ENCODE measurements at places on chromosomes 16 and 17. TPM values are rescaled to one million over a fixed set of nuclear protein-coding genes. Genes with fewer than 3 reads are reported as not detected.

Gene SPNS2
- total RNA-seq: 60.5 TPM

Gene PROCA1
- total RNA-seq: 3.4 TPM

Gene TSNAXIP1
- 3.9 TPM for total RNA-seq

Gene CACNA1G
- total RNA-seq: 0.06 TPM

Gene HS3ST4
- total RNA-seq: not detected

DNA sequence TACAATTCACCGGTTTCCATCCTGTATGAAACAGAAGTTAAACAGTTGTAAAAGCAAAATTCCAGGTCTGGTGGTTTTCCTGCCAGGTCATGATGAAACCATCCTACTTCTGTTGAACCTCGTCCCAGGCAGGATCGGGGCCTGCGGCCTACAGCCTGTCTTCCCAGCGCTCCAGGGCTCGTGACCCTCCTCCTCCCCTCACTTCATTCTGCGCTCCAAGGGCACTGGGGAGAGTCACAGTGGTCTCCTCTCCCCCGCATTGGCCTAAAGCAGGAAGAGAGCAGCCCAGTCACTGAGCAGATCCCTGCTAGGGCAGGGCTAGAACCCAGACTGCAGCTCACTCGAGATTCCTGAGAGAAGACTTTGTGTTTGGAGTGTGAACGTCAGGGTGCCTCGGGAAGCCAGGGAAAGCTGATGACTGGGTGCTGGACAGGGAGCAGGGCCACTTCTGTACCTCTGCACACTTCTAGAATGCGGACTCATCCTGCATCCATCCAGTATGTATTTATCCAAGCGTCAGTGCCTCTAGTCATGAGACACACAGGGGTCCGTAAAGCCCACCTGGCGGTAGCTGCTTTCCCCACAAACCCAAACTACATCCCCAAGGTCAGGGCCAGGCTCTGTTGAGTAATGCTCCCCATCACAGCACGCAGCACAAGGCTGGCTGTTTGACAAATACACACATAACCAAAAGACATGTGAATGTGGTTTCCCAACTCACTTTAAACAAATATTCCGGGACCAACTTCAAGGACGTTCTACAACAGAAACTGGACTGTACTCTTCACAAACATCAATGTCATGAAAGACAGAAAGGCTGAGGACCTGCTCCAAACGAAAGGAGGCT is 1.7 kb upstream of the ITGAE start:
- no peaks in the 10 kb centered on the region for H3K4me1 ChIP-seq
- H3K27me3 ChIP-seq: no peaks in the 10 kb centered on the region
- no peak overlapping the region for H3K27ac ChIP-seq
- peaks cover 5% of the 10 kb centered on the region for H3K36me3 ChIP-seq
- no peak overlapping the region for H3K4me3 ChIP-seq

DNA sequence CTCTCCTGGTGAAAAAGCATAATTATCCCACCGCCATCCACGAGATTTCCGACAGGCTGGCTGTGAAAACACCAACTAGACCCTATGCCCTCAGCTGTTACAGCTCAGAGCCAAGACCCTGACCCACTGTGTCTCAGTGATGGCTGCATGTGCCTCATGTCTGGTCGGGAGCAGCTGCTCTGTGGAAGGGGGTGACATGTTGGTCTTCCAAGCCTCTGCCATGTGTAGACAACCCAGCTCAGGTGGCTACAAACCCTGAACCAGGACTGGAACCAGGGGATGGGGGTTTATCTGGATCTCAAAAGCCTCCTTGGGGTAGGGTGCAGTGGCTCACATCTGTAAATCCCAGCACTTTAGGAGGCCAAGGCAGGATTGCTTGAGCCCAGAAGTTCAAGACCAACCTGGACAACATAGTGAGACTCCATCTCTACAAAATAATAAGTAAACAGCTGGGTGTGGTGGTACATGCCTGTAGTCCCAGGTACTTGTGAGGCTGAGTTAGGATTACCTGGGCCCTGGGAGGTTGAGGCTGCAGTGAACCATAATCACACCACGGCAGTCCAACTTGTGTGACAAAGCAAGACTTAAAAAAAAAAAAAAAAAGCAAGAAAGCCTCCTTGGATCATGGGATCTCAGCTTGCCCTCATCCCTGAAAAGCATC is 220.3 kb downstream of the CPPED1 start:
- no peaks in the 10 kb centered on the region for H3K27me3 ChIP-seq
- no peaks in the 10 kb centered on the region for H3K36me3 ChIP-seq
- no peaks in the 10 kb centered on the region for H3K4me1 ChIP-seq
- H3K4me3 ChIP-seq: no peak overlapping the region

GRCh38 chr17:194828-195602 is 13.6 kb upstream of the DOC2B start:
- DNase-seq: peak; percentile 45
- no peaks in the 10 kb centered on the region for H3K36me3 ChIP-seq
- H3K4me1 ChIP-seq: no peaks in the 10 kb centered on the region

DNA sequence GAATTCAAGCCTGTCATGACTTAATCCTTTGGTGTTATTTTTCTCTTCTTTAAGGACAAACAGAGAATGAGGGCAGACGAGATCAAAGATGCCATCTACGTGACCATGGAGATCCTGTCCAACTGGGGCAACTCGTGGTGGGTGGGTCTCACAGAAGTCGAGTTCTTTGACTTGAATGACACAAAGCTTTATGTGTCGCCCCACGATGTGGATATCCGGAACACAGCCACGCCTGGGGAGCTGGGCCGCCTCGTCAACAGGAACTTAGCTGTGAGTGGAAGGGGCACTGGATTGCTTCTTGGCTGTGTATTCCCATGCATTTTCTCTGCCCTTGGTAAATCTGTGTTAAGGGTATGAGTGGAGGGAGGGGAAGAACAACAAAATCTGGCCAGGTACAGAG is 158.7 kb downstream of the KATNIP start:
- no peak for DNase-seq
- H3K36me3 ChIP-seq: peaks cover 5% of the 10 kb centered on the region
- no peak overlapping the region for H3K27ac ChIP-seq
- no peak overlapping the region for H3K4me3 ChIP-seq
